DMS79 (cell line): ENCODE measurements at places on chromosomes 12 and 14.
A peak's percentile ranks its signal among the peaks of the same experiment; 100 is the strongest.

DNA sequence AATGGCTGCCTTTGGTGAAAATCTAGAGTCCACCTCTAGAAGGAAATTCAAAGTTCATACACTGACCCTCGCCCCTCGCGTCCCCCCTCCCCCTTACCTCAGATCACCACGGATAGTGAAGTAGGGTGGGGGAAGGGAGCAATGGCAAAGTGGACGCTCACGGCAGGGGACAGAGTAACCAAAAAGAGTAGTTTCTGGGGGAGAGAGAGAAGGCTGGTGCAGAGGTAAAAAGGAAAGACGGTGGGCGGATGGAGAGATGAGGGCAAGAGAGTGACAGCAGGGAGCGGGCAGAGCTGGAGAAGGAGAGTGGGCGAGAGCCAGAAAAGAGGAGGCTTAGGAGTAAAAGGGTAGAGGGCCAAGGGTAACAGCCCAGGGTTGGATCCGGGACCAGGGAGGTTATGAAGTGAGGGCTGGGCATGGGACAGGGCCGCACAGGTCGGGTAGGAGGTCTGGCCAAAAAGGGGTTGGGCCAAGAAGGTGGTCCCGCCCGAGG, 423 bp downstream of the ALDH6A1 start:
- DNase-seq, result no peak

- no peak for DNase-seq
Measured at GRCh38 chr14:62017651-62018230, 255.5 kb downstream of the SNAPC1 start.

- DNase-seq, result peak; percentile 16
Measured at GRCh38 chr14:88975043-88975830, 150.8 kb downstream of the TTC8 start.

DNA sequence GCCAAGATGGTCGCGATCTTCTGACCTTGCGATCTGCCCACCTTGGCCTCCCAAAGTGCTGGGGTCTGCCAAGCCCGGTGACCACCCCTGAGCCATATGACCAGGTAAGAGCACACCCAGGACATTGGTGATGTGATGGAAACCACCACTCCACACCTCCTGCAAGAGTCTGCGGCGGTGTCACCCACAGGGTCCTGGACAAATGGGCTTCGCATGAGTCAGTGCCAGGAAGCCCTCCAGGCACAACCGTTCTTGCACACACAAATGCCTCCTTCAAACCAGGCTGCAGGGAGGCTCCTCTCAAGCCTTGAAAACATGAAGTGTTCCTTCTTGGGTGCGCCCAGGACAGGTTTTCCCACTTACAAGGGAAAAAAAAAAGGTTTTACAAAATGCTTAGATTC, 16.6 kb downstream of the PITPNM2 start:
- DNase-seq, result peak; percentile 89

DNA sequence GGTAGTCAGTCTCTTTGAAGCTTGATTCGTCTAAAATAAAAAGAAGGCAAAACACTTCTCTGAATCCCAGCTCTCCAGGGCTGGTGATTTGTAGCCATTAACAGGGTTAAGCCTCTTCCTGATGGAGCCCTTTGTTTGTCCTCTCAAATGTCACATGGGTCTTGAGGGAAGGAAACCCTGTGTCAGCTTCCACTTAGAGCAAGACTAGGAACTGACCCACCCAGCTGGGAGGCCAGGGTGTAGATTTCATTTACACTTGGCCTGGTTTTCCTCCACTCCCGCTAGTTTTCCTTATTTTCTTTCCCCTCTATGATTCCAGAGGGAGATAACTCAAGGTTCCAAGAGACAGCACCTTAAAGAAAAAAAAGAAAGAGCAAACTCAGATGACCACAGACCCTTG, 230.5 kb upstream of the EGLN3 start:
- peak; percentile 7 for DNase-seq

- DNase-seq, result no peak
Measured at GRCh38 chr14:94345344-94346064, 22.4 kb upstream of the SERPINA6 start.

GRCh38 chr12:103751171-103751570, 89.9 kb downstream of the NT5DC3 start:
- no peak for DNase-seq

DNA sequence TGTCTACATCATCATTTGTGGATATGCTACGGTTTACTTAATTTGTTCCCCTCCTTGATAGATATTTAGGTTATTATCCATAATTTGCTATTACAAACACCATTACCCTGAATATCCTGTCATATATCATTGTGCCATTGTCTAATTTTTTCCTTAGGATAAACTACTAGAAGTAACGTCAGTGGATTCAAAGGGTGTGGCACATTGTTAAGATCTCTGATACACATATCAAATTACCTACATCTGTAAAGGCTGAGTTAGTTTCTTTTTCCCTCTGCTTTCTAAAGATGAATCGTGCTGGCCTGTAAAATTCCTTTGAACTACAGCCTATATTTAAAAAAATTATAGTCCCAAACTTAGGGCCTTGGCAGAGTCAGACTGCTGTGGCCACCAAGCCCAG, 53.9 kb upstream of the STRN3 start:
- no peak for DNase-seq

DNA sequence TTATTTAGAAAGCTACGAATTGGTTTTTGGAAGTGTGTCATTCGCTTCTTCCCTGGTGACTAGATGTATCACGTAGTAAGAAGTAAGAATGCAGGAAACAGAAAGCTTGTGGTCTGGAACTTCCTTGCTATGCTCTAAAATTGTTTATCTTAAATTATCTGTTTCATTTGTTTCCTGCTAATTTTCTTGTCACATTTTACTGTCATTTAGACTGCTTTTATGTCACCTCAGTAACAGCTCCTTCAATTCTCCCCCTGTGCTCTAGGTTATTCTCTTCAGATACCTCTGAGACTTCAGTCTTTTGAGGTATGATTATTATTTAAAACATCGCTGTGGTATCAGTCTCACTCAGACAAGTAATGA, 699 bp upstream of the CD69 start:
- no peak for DNase-seq

DNA sequence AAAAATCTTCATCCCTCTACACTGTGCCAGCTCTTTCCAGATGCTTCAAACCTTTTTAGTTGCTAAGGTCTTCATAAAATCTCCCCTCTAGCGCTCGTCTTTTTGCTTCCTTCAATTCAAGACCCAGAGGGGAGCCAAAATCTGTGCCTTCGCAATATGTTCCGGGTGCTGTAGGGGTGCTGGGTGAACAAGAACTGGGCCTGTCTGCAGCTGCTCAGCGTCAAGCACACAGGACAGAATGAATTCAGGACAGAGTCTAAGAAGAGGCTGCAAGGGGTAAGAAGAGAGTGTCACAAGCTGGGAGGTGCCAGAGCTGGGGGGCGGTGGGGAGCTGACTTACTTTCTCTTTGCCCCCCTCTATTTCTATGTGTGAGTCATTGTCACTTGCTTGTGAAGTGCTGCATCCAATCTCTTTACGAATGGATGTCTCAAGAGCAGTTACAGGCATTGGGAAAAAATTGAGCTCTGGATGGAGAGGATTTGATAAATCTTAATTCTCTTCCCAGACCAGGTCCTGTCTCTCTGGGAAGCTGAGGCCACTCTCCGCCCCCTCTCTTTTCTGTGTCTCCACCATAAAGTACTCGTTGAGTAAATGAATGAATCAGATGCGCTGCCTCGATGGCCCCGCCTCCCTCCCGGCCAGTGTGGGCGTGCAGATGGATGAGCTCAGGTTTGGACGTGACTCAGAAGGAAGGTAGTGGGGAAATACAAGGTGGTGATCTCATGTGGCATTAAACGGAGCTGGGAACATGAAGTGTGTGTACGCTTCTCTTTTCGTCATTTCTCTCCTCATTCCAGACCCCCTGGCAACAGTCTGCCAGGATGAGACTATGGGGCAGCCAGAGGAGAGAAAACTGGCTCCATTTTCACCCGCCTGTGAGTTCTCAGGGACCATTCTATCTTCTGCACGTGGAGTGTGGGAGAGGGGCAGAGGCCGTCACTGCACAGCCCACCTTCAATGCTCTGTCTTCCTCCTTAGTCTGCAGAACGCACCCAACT, 91.3 kb downstream of the TSPAN9 start:
- no peak for DNase-seq

DNA sequence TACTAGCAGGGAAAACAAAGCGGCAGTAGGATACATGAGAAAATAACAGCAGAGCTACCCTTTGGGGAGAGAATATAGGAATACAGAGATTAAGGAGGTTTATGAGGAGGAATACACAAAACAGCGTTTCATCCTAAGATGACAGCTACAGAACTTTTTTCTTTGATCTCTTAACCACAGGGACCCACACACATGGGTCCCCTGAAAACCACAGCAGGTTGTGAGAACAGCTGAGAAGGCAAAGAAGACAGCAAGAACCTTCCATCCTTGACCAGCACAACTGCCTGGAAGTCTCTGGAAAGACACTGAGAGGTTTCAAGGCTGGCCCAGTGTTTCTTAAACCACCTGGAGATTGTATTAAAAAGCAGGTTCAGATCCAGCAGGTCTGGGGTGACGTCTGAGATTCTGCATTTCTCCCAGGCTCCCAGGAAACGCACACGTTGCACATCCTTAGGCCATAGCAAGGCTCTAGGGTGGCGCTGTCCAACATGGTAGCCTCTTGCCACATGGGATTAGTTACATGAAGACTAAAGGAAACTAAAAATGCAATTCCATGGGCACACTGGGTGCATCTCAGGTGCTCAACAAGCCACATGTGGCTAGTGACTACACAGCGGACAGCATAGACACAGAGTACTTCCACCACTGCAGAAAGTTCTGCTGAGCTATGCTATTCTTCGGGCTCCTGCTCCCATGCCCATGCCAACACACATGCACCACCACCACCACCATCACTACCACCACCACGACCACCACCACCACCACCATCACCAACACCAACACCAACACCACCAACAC, 92.3 kb downstream of the FOXN3 start:
- DNase-seq, result no peak

GRCh38 chr12:124696693-124697476, 129.5 kb upstream of the NCOR2 start:
- peak; percentile 64 for DNase-seq

GRCh38 chr14:77268989-77269600, 1.9 kb downstream of the NGB start:
- DNase-seq, result peak; percentile 80

DNA sequence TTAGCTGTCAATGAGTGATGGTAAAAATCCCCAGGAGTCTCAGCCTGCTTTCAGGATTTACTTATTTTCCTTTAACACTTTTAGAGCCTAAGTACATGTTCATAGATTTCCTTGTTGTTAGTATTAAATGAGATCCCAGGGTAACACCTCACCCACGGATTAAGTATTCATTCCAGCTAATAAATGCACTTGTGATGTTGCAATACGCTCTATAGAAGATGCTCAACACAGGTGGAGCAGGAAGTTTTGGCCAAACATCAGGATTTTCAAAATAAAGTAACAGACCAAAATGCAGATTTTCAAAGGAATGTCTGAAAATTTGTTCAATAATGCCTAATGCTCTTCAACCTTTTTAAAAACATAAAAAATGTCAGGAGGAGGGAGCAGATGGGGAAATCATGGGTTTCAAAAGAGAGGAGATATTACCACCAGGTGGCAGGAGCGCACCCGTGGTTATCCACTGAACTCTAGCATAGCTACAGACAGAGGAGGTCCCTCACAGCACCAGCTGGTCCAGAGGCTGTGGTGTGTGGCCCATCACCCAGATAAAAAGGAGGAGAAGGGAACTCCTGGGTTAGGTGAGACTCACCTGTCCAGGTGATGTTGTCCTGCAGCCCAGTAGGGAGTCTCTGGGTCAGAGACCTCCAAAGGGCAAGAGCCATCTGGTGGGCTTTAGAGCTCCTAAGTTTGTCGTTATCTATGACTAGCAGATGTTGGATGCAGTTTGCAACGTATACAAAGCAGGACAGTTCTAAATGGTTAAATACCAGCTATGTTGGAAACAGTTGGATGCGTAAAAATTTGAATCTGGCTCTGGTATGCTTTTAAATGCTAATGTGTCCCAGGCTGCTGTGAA, 1158.4 kb upstream of the TMEM132C start:
- DNase-seq, result no peak

- DNase-seq, result no peak
Measured at GRCh38 chr12:127459687-127460086, 807.3 kb upstream of the TMEM132C start.

DNA sequence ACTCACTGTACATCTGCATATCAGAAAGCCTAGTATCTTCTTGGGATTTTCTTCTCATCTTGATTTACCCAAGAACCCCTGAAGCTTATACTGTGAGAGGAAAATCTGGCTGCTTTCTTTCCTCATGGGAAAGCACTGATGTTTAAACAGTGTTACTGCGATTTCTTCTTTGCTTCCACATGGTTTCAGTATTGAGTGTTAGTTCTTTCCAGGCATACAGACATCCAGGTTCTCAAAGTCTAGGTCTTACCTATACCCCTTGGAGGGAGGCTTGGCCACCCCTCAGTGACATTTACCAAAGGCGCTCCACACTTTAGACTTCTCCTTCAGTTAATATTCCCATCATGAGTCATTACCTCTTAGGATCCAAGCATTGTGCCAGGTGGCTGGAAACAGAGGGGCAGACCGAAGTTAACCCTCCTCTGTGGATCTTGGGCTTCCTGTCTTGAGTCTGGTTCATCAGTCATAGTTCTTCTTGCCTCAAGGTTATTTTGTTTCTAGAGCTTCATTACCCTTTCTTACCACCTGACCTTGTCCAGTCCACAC, 79.1 kb downstream of the TMEM117 start:
- no peak for DNase-seq

DNA sequence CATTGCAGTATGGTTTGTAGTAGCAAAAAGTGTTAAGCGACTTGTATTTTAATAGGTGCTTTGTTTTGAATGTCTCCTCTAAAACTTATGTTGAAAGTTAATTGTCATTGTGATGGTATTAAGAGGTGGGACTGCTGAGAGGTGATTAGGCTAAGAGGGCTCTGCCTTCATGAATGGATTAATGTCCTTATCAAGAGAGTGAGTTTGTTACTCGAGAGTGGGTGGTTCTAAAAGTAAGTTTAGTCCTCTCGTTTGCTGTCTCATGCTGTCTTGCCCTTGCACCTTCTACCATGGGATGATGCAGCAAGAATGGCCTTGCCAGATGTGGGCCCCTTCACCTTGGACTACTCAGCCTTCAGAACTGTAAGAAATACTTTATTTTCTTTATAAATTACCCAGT, 17.4 kb downstream of the ZDHHC17 start:
- DNase-seq, result no peak

DNA sequence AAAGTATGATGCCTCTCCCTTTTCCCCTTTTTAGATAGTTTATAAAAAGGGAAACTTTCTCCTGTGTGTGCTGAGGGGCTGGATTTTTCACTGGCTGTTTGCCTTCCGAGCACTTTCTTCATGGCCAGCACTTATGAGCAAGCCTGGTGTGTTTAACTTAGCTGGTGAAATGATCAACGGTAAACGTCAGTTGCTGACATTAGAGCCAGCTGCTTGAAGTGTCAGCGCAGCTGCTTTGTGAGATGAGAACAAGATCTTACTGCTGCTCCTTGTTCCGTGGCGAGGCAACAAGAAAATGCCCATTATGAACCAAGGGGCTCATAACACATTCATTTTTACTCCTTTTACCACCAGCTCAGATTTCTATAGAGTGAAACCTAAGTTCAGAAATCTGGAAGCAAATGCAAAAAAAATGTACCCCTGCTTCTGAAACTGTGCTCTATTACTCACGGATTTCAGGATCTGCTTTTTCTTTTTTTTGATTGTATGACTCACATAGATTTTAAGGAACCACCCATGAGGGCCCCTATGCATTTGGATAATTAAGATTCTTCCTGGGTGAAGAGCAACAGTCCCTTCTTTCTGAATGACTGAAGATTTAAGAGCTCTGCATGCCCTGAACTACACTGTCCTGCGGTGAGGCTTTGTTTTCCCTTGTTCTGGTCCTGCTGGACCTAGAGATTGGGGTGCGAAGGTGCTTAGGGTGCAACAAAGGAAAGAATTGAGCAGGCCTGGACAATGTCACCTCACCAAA, 74.3 kb upstream of the CPM start:
- peak; percentile 58 for DNase-seq

GRCh38 chr12:30395190-30395589, 300.5 kb downstream of the IPO8 start:
- DNase-seq, result no peak
